ENCODE measurements at places on chromosomes 1 and 21.
A peak's percentile ranks its signal among the peaks of the same experiment; 100 is the strongest.

DNA sequence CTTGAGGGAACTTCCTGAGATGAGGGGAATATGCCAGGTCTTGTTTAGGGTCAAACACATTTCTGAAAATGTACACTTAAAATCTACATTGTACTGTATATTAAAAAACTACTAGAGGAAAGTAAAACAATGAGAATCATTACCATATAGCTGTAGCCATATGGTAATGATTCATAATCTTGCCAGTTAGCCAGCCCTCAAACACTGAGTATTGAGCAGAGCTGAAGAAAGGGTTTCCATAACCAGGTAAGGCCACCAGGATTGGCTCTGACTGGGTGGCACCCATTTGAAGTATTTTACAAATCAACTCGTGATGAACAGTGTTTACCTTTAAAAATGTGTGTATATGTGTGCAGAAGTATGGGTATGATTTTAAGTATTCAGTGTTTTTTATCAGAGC, 226.7 kb downstream of the SLC45A1 start:
- no peak for DNase-seq

- DNase-seq = no peak
Measured at GRCh38 chr1:78619446-78619802, 824 bp upstream of the IFI44L start.

DNA sequence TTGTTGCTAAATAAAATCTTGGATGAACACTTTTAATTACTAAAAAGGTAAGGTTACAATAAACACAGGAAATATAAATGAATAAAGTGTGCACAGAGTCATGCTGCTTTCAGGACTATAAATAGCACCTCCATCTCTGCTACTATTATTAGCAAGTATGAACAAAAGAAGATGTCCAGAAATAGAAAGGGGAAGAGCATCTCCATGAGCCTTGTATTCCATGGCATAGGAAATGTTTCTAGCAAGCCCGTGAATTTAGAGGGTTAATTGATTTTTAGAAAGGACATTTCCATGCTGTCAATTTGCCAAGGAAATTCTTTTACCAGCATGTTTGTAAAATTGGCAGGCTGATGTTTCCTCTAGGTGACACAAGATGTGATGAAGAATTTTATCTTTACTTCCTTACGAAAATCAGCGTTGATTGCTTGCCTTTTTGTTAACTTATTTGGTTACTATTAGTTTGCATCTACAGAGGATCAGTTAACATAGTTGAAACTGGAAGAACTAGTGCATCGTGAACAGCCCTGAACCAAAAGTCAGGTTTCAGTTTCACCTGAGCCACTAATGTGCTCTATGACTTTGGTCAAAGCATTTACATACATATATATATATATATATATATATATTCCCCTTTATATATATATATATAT, 45.3 kb downstream of the NR5A2 start:
- DNase-seq = no peak

DNA sequence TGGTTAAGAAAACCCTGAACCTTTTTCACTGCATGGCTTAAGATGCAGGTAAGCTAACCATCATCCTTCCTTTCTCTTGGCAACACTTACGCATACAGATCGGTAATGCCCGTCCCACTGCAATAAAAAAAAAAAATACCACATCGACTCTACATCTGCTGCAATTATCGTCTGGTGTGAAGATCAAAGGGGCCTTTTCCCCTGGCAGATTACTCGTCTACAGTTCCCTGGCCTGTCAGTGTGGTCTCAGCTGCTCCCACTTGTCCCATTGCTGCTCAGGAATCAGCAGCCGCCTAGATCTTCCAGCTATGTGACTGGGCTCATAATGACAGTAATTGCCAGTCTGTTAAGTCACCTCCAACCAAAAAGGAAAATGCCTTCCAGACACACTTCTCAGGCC, 133.1 kb downstream of the SETD4 start:
- DNase-seq = no peak

- DNase-seq = peak; percentile 86
Measured at GRCh38 chr1:11037740-11038182, 9.3 kb downstream of the MASP2 start.

GRCh38 chr1:208939537-208940085, 643.9 kb upstream of the CAMK1G start:
- no peak for DNase-seq

- no peak for DNase-seq
Measured at GRCh38 chr1:19398309-19398760, 86.2 kb downstream of the SLC66A1 start.

DNA sequence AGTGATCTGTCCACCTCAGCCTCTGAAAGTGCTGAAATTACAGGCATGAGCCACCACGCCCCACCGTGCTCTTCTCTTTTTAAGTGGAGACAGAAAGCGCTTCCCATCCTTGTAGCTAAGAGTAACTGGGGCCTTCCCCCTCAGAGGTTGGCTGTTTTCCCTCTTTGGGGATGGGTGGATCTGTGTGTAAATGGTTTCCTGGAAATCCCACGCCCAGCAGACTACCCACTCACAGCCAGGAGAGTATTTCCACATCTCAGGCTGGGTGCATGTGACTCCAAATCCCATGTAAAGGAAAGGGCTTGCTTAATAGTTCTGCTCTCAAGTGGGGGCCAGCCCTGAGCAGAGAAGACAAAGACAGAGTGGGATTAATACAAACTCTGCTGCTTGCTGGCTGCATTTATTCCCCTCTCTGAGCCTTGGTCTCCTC, 19.6 kb upstream of the TCEA3 start:
- no peak for DNase-seq

DNA sequence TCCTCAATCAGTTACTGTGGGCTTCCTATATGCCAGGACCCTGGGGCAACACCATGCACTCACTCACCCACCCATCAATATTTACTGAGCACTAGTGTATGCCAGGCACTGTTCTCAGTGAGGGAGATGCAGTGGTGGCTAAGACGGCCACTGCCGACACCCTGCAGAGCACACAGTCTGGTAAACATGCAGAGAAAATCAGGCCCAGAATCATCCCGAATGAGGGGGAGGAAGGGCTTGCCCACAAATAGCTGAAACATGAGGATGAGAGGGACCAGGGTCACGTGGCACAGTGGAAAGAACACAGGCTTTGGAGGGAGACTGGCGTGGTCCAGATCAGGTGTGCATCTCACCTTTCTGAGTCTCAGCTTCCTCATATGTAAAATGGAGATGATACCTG, 89.2 kb upstream of the IGSF21 start:
- no peak for DNase-seq

DNA sequence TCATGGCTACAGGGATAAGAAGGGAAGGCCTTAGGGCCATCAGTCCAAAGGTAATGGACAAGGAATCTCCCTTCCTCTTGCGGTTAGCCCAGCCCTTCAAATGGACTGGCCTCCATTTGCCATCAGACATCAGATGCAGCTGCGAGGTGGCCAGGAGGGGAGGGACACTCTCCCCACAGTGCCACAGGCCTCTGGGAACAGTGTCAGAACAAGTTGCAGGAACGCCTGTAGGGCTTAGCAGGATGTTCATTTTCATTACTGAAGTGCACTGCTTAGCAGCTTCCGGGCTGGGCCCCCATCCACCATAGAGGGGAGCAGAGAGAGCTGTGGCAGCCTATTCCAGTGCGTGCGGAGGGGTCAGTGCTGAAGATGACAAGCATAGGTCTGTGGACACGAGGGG, 127.5 kb downstream of the GALNT2 start:
- no peak for DNase-seq

DNA sequence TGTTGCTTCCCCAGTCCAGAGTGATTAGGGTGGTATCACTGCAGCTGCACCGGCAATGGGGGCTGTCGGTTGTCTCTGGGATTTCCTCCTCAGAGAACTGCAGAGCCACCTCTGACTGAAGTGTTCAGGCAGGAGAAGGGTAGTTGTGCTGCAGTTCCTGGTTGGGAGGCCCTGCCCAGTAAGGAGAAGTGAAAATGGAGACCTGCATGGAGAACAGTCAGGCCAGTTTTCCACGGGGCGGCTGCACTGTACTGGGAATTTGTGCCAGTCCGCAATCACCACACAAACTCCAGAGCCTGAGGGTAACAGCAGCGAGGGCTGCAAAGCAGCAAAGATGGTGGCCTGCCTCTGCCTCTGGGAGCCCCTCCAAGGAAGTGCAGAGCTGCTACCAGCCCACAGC, 58.1 kb upstream of the CCDC190 start:
- DNase-seq = no peak

- DNase-seq = no peak
Measured at GRCh38 chr1:185412385-185413087, 95.5 kb upstream of the IVNS1ABP start.

DNA sequence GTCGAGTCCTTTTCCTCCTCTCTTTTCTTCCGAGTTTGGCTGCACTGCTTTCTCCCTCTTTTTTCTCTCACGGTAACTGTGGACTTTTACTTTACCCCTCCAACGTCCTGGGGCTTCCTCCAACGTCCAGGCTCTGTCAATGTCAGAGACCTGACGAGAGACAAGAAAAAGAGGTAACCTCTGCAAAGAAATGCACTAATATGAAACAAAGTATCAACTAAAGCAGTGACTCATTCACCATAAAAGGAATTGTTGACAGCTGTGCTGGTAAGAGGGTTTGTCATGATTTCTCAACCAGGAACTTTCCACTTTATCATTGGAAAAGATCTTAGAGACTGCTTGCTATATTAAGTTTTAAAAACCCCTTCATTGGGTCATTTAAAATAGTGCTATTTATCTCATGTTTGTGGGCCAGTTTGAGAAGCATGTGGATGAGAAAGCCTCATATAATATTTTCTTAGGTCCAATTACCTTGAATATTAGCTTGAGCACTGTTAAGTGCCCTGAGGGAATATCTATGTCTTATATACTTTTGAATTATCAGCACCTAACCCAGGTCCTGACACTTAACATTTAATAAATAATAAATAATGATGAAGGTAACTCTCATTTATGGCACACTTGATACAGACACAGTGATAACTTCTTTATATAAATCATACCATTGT, at the start of gene GBP2:
Gene GBP2, minus strand, starts transcription at position 202 of the 668 bp plus-strand sequence. CDS start 4,148 bp downstream, outside the sequence.
- DNase-seq = peak; percentile 32

GRCh38 chr1:32438136-32438535, 26.7 kb upstream of the ZBTB8B start:
- no peak for DNase-seq

DNA sequence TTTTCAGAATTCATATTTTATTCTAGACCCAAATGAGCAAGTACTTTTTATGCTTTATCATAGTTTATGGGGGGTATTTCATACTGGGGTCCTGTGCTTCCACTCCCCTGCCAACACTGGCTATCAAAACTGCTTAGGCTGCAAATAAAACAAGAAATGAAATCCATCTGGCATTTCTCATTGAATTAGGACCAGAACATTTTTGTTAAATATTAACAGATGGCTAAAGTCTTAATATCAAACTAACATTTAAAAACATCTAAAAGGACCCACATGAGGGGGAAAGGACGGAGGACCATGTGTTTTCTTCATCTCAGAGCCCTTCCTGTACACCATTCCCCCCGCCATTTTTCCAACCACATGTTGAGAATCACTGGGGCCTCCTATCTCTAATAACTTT, 167.5 kb upstream of the C1orf105 start:
- no peak for DNase-seq

DNA sequence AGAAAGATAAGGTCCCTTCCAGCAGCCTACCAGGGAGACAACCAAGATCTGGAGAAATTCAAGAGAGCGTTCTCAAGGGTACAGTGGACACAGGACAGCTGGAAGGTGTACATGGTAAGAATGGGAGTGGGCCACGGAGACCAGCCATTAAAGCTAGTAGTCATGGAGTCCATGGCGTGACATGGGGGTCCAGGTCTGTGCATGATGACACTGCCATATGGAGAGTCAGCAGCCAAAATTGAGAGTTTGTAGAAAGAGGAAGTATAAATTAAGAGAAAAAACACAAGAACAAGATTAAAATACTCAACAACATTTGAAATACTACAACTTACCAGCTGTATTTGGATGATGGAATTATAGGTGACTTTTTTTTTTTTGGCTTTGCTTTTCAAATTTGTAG, 7.9 kb upstream of the LORICRIN start:
- DNase-seq = no peak

DNA sequence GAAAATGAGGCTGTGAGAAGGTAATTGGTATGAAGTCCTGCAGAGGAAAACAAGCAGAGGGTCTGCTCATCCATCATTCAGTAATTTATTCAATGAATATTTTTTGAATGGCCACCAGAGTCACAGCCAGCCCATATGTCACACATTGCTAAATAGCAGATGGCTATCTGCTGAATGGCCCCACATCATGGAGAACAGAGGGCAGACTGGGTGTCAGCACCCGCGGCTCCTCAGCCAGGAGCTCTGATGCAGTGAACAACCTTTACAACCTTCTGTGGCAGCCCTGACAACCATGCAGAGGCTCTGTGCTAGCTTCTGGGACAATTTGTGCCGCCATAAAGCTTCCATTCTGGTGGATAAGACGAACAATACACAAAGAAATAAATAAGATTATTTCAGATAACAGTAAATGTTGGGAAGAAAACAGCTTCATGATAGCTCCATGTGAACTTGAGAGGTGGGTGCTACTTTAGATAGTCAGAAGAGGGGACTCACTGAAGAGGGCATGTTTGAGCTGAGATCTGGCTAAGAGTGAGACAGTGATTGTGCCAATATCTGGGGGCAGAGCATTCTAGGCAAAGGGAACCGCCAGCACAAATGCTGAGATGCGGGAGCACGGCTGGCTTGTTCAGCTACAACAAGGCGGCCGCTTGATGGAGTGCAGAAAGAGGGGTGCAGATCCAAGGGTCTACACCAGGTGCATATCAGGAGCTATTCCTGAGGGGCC, 2.8 kb upstream of the C1orf210 start:
- no peak for DNase-seq

DNA sequence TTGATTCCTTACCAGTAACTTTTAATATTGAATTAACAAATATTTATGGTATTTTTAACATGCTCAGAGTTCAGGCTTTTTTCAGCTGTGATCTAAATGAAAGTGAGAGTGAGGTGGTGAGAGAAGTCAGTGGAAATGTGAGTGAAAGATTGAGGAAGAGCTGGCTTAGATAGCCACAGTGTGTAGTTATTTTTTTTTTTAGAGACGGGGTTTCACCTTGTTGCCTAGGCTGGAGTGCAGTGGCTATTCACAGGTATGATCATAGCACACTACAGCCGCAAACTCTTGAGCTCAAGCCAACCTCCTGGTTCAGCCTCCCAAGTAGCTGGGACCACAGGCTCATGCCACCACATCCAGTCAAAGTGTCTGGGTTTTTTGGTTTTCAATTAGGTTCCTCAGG, 10.9 kb downstream of the RNF11 start:
- no peak for DNase-seq

DNA sequence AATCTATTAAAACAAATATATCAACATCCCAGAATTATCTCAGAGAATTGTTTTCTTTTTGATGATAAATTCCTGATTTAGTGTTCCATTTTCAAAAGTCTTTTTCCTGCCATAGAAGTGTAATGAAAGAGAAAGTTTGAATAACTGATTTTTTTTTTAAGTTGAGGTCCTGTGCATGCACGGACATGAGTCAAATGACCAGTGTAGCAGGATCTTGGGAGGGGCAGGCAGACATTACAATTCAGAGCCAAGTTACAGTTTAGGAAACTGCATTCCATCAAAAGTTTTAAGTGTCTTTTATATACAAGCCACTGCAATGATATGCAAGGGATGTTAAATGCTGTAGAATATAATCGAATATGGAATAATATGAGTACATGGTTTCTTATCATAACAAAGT, 227.5 kb downstream of the HMCN1 start:
- no peak for DNase-seq

GRCh38 chr1:154772606-154773506, 97.2 kb downstream of the KCNN3 start:
- DNase-seq = peak; percentile 32

Data from activated naive CD4-positive, alpha-beta T cell treated with anti-CD3 and anti-CD28 coated beads, Interleukin-2, amount 50 U/mL, for 16 hours (primary cell).